ENCODE measurements at places on chromosomes 3 and 15. TPM values are rescaled to one million over a fixed set of nuclear protein-coding genes. Genes with fewer than 3 reads are reported as not detected.

NMNAT3 gene
- total RNA-seq: 28.8 TPM

ACAA1 gene
- 43.1 TPM for total RNA-seq

PLSCR5 gene
- total RNA-seq: not detected

CLSTN2 gene
- total RNA-seq: under 0.01 TPM

FANCD2OS gene
- total RNA-seq: not detected

ZNF860 gene
- under 0.01 TPM for total RNA-seq

BNC1 gene
- total RNA-seq: not detected

OR5K3 gene
- not detected for total RNA-seq

NANOGP8 gene
- total RNA-seq: 0.27 TPM

TAGLN3 gene
- not detected for total RNA-seq

RARB gene
- total RNA-seq: under 0.01 TPM

IL17RC gene
- 31.2 TPM for total RNA-seq

SLC28A2 gene
- not detected for total RNA-seq

PLA2G4E gene
- not detected for total RNA-seq

HYAL1 gene
- total RNA-seq: 0.27 TPM

CPLX3 gene
- total RNA-seq: not detected

COPS2 gene
- total RNA-seq: 15.9 TPM

ESYT3 gene
- total RNA-seq: 0.54 TPM

GOLGA8H gene
- total RNA-seq: 1.6 TPM

PARP3 gene
- total RNA-seq: 21.8 TPM

MEX3B gene
- 29.4 TPM for total RNA-seq

CDHR4 gene
- total RNA-seq: 0.27 TPM

RBP2 gene
- total RNA-seq: not detected

SLC9C1 gene
- 0.54 TPM for total RNA-seq

All from hematopoietic multipotent progenitor cell (in vitro differentiated cells).